ENCODE measurements at places on chromosomes 12 and 14.

GRCh38 chr14:52735921-52736489 is 6.0 kb downstream of the STYX start:
- DNase-seq: no peak

DNA sequence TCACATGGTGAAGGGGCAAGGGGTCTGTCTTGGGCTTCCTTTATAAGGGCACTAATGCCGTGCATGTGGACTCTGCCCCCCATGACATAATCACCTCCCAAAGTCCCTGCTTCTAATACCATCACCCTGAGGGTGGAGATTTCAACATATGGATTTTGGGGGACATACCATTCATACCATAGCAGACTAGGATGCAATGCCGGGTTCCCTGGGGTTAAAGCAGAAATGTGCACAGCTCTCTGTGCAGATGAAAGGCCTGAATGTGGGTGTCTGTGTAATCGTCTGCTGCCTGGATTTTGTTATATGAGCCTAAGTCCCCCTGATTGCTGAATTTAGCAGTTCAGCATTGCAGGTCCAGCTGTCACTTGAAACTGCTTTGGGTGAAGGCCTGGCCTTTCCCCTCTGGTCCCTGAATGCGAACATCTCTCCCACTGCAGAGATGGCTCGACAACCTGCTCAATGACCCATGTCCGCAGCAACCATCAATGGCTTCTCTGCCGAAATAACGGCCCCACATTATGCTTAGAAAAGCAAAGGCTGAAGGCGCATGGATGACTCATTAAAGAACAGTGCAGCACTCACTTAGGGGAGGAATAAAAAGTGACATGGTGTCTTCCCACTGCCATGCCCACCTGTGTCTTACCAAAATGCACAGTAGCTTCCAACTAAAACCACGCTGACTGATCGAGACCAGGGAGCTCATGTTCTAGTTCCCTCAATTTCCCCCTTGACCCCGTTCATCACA is 286.3 kb downstream of the DPF3 start:
- no peak for DNase-seq

- no peak for DNase-seq
These were observed 198.5 kb downstream of the KCNC2 start for GRCh38 chr12:75011120-75011519.

DNA sequence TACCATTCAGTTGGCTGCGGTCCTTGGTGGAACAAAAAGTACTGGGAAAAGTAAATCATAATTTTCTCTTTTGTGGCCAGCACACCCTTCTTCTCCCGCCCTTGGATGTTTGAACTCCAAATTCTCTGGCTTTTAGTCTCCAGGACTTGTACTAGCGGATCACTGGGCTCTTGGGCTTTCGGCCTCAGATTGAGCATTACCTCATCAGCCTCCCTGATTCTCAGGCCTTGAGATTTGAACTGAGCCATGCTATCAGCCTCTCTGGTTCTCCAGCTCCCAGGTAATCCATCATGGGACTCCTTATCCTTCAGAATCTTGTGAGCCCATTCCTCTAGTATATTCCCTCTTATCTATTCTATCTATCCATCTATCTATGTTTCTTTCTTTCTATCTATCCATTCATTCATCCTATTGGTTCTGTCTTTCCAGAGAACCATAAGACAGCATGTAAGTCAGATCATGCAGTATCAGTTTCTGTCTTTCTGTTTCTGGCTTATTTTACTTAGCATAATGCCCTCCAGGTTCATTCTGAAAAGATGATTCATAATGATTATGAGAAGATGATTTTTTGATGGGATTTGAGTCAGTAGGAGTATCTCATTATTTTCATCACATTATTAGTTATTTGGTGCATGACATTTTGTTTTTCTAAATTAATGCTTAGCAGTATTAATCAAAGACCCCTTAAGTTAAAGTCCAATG is 814.9 kb downstream of the LRFN5 start:
- no peak for DNase-seq

GRCh38 chr12:106417926-106418910 is 60.7 kb downstream of the POLR3B start:
- DNase-seq: no peak

GRCh38 chr14:83816761-83817160 is 1713.2 kb upstream of the FLRT2 start:
- DNase-seq: no peak

- no peak for DNase-seq
These were observed 75.0 kb downstream of the BICD1 start for GRCh38 chr12:32181498-32182175.

DNA sequence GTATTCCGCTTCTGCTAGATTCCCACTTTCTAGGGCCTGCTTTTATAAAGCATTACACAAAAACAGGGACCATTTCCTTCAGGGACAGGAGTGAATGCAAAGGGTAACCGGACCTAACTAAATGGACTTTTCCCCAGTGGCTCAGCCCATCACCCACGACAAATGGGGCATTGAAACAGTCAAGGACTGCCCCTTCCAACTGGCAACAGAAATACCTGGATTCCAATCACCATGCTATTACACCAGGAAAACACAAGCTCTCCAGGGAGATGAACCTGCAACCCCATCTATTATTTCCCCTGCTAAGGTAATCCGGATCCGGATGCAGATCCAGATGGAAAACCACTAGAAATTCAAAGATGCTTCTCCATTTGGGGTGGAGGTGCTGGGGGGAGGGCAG is 1.0 kb downstream of the MPHOSPH9 start:
- no peak for DNase-seq

DNA sequence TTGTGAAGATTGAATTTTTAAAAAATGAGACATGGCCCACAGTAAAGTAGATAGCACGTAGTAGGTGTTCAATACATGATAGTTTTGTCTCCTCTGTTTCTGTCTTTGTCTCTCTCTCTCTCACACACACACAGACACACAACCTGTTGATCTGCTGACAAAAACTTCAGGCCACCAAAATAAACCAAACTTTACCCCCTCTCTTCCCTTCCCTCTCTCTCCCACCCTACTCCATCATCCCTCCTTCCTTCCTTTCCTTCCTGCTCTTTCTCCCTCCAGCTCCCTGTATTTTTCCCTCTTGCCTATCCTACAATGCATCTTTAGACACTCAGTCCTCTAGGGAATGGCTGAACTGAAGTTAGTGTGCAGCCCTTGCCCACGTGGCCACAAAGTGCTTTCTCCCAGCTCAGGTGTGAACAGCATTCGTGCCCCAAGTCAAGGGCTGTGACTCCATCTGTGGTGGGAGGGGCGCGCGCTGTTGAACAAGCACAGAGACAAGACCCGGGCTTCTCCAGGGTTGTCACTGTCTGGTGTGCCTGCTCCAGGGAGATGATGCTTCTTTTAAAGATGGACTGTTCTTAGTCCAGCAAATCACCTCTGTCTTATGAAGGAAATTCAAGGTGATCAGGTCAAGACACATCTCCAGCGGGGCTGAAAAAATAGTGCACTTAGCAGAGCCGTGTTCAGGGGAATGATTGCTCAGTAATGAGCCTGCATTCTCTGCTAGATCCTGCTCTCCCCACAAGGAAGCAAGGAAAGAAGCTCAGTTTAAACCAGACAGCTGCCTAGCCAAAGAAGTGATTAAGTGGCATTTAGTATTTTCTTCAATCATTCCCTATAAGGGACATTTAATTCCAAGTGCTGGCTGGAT is 75.3 kb downstream of the WSCD2 start:
- no peak for DNase-seq

GRCh38 chr12:50597200-50598195 is 92.7 kb downstream of the DIP2B start:
- peak; percentile 4 for DNase-seq

- DNase-seq: no peak
These were observed 381.5 kb upstream of the STXBP6 start for GRCh38 chr14:25431211-25432076.

GRCh38 chr12:21892341-21892740 is 48.9 kb downstream of the ABCC9 start:
- DNase-seq: no peak

- no peak for DNase-seq
These were observed 69.8 kb downstream of the RERG start for GRCh38 chr12:15151161-15152091.

- no peak for DNase-seq
These were observed 69.7 kb downstream of the ZC3H14 start for GRCh38 chr14:88632512-88632911.

DNA sequence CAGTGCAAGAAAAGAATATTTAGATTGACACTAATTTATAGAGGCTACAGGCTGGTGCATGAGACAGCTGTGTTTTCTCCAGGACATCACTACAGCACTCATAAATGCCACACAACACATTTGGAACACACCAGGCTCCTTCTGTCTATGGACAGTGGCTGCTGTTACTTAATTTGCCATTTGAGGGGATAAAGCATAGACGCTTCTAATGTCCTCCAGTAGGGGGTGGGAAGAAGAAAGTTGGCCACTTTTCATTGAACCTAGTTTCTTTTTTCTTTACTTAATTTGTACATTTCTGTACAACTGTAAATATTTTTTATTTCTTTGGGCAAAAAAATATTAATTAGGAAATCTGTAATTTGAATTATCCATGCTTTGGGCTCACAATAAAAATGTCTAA is 12.4 kb upstream of the RTN1 start:
- DNase-seq: no peak

- DNase-seq: no peak
These were observed 195.2 kb downstream of the RAD51B start for GRCh38 chr14:68014771-68015170.

DNA sequence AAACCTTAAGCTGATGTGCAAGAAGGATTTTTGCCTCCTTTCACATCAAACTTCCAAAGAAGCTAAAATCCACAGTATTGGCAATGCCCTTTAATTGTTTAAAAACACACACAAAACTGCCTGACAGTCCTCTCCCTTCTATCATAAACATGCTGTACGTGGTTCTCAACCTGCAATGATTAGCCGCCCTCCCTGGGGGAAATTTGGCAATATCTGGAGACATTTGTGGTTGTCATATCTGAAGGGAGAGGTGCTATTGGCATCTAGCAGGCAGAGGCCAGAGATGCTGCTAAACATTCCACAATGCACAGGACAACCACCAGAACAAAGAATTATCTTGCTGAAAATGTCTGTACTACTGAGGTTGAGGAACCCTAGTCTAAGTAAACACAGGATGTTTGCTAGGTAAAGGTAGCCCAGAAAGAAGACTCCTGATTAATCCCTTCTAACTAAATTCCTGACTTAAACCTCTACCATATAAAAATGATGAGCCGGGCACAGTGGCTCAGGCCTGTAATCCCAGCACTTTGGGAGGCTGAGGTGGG is 1.2 kb downstream of the ACOT6 start:
- no peak for DNase-seq

- no peak for DNase-seq
These were observed 17.1 kb upstream of the PUS1 start for GRCh38 chr12:131911851-131912477.

DNA sequence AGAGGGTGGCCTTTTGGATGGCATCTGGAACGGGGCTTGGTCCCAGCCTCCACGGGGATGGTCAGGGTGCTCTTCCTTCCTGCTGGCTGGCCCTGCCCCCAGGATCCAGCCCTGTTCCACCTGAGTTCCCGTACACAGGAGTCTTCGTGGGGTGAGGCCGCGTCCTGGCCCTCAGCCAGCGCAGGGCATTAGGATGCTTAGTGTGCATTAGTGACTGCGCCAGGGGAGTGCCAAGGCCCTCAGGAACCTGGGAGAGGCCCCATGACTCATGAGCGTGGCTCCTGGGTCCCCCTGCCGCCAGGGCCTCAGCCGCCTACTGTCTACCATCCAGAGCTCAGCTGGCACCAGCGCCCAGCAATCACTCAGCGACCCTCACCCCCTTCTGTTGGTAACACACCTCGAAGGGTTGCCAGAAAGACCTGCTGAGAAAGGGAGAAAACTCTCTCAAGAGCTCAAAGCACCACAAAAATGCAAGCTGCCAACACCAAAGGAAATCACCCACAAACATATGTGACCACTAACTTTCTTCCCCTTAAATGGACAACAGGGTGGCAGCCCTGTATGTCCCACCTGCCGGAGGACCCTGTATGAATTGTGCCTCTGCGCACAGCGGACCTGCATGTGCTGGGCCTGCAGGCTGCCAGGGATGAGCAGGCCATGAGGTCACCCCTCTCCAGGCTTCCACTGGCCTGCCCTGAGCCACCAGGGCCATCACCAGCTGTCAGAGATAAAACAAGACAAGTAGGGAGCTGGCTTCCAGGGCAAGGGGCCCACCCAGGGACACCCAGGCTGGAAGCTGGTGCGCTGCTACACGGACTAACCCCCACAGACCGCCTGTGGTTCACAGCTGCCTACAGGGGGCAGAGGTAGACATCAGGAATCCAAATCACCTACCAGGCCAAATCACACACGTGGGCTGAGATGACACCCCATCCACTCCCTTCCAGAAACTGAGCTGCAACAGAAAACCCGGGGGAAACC is 28.7 kb downstream of the CCDC85C start:
- no peak for DNase-seq

DNA sequence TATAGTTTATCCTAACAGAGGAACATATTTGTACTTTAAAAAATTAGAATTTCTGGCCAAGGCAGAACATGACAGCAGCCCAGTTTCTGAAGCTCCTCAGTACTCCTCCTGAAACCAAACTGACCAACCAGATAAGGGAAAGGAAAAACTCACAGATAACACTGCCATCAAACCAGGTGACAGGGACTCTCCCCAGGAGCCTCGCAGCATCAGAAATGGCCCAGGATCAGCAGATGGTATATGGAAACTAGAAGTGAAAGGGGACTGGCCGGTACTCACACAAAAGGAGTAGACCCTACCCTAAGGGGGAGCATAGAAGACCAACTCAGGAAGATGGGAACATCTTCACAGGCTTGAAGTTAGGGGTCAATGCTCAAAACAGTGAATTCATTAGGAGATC is 22.0 kb downstream of the GALC start:
- no peak for DNase-seq

GRCh38 chr12:19214020-19214419 is 84.5 kb downstream of the PLEKHA5 start:
- DNase-seq: no peak

- no peak for DNase-seq
These were observed 44.3 kb upstream of the TRIM9 start for GRCh38 chr14:51139121-51139681.

GRCh38 chr12:13839365-13840336 is 141.8 kb downstream of the GRIN2B start:
- DNase-seq: no peak

DNA sequence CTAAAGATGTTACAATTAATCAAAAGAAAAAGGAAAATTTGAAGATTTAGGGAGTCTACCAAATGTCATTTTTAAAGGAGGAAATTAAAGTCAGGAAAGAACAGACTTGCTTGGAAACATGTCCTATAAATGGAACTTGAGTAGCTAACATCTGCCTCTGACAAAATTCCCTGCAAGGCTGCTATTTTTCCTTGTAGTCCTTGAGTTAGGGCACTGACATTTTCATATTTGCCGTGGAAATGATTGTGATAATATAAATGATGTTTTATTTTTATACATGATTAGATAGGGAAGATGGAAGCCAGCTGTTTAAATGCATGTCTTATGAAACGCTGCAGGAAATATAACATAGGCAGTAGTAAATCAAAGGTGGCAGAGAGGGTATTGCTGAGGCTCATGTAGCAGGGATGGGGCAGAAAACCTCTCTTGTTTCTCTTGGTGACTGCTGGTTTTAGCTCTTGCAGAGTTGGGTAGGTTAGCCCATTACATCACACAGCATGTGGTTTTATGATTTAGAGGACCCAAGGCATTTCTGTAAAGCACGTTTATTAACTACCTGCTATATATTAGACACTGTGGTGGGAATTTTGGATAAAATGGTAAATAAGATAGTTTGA is 21.7 kb downstream of the NUBPL start:
- no peak for DNase-seq

GRCh38 chr12:55671746-55672145 is 35.1 kb downstream of the OR10P1 start:
- no peak for DNase-seq

- DNase-seq: no peak
These were observed 282.9 kb downstream of the RMST start for GRCh38 chr12:97745406-97746101.
